ENCODE measurements at places on chromosomes 2 and 18. TPM values are rescaled to one million over a fixed set of nuclear protein-coding genes. Genes with fewer than 3 reads are reported as not detected.
A peak's percentile ranks its signal among the peaks of the same experiment; 100 is the strongest.

UGT1A6 gene
- 181 TPM for total RNA-seq

SCG2 gene
- not detected for total RNA-seq

RAX gene
- not detected for total RNA-seq

CCDC121 gene
- total RNA-seq, result 1.2 TPM

UPP2 gene
- 0.91 TPM for total RNA-seq

LYPD6B gene
- not detected for total RNA-seq

VRK2 gene
- total RNA-seq, result 8.5 TPM

UBE2E3 gene
- 23.4 TPM for total RNA-seq

DYTN gene
- total RNA-seq, result not detected

KCNIP3 gene
- 1.6 TPM for total RNA-seq

ERBB4 gene
- total RNA-seq, result 0.05 TPM

SPATA3 gene
- total RNA-seq, result not detected

PSD4 gene
- 60.3 TPM for total RNA-seq

TRIM43 gene
- not detected for total RNA-seq

DNA sequence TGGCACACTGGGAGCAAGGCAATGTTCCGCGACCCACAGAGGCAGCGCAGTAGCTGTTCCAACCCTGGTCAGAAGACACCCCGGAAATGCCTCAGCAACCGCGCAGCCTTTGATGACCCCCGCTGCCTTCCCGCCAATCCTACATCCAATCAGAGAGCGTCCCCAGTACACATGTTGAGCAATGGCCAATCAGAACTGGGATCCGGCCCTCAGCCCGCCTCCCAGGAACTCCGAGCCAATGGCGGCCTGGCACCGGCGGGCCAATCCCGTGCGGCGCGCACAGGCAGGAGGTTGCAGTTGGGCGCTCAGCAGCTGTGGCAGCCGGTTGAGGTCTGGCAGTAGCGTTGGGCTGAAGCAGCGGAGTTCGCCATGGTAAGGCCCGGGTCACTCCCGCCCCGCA, at the start of gene TUBA3D:
TUBA3D (plus strand) TSS at position 289 of the 400 bp plus-strand sequence; CDS start at position 370, 81 bp downstream.
- no peak for DNase-seq

DNA sequence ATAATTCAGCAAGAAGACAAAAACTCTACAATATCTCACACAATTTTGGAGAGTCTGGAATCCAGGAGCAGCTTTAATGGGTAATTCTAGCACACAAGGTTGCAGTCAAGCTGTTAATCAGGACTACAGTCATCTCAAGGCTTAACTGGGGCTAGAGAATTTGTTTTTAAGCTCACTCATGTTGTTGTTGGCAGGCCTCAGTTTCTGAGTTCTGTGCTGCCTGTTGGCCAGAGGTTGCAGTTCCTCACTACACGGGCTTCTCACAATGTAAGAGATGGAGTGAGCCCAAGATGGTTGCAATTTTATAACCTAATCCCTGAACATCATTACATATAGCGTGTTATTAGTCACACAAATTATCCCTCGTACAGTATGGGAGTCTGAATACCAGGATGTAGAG, 50.6 kb upstream of the TMEFF2 start:
- no peak for DNase-seq

GRCh38 chr18:54848121-54848520, 19.8 kb downstream of the RAB27B start:
- DNase-seq, result no peak

DNA sequence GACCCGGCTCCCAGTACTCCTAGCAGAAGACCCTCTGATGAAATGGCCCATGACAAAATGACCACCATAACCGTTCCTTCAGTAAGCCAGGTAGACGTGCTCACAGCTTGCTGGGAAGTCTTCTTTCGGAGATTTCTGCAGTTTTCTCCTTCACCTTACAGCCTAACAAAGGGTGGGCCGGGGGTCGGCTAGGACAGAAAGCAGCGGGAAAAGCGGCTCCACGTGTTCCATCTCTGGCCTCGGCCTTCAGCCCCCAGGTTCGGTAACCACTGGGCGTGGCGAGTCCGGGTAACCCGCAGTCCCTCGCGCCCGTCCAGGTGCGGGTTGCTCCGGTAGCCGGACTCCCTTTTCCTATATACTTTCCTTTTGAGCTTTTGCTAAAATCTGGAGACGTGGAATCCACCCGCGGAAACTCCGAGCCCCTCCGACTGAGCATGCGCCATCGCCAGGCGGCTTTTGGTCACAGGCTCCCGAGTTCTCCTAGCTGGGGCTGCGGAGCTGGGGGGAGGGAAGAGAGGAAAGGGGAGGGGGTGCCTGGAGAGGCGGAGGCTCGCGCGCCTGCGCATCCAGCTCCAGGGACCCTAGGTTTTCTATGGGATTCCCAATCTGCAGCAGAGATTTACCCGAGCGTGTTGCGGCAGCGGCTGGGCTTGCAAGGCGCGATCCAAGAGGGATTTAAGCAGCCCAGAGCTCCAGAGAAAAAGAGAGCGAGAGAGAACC, at the start of gene VSNL1:
VSNL1 (plus strand) TSS at position 604 of the 720 bp plus-strand sequence. CDS start 51,379 bp downstream, outside the sequence.
- peak; percentile 96 for DNase-seq

GRCh38 chr18:77113361-77114151, 19.0 kb downstream of the MBP start:
- peak; percentile 44 for DNase-seq

GRCh38 chr2:9675415-9676351, 44.9 kb upstream of the YWHAQ start:
- DNase-seq, result no peak

DNA sequence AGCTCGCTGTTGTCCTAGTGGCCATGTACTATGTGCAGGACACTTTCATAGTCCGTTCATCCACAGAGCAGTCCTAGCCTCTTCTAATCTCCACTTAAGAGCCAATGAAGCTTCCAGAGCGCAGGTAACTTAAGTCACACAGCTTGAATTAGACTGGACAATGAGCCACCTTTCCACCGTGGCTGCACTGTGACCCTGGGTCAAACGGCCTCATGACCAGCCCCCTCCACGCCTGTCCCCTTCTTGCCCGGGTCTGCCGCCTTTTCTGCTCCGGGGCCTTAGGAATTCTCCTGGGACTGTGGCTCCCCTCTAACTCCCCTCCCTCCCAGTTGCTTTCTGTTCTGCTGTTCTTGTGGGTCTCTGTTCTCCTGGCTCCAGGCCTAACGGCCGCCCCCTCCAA, 8.4 kb upstream of the PRKCE start:
- peak; percentile 51 for DNase-seq

GRCh38 chr2:48264627-48265026, 265.3 kb upstream of the STON1 start:
- no peak for DNase-seq

- DNase-seq, result no peak
Measured at GRCh38 chr2:232338759-232339106, 39.8 kb upstream of the ALPP start.

- no peak for DNase-seq
Measured at GRCh38 chr2:203662487-203662886, 44.0 kb upstream of the CD28 start.

DNA sequence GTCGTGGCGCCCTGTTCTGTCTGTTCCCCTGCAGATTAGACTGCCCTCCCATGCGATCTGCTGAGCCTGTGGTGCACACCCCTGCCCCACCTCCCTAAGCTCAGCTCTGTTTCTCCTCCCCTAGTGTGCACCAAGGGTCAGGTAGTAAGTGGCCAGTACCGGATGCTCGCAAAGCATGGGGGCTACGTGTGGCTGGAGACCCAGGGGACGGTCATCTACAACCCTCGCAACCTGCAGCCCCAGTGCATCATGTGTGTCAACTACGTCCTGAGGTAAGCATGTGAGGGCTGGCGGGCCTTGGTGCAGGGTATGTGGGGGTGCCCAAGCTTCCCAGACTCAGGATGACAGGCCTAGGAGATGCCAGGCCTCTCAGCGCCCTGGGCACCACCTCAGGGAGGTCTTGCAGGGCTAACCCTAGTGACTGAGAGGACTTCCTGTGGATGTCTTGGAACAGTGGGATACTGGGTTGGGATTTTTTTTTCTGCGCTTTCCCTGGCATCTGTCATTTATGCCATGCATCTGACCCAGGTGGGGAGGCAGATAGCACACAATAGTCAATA, 78.4 kb downstream of the EPAS1 start:
- no peak for DNase-seq

- DNase-seq, result no peak
Measured at GRCh38 chr18:58527952-58528287, 101.0 kb downstream of the ALPK2 start.

DNA sequence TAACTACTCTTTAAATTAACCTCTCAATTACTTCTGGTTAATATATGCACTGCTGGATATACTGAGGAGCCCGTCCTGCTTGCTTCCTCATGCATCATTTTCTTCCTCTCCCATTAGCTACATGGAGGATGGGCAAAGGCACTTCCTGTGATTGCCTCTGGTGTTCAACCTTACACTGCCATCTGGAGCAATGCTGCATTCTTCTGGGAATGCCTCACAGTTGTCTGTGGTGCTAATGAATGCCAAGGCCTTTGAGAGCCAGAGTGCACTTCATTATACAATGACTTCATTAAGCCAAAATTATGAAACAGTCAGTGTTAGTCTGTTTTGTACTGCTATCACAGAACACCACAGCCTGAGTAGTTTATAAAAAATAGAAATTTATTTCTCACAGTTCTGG, 134.8 kb upstream of the DOCK10 start:
- DNase-seq, result no peak

DNA sequence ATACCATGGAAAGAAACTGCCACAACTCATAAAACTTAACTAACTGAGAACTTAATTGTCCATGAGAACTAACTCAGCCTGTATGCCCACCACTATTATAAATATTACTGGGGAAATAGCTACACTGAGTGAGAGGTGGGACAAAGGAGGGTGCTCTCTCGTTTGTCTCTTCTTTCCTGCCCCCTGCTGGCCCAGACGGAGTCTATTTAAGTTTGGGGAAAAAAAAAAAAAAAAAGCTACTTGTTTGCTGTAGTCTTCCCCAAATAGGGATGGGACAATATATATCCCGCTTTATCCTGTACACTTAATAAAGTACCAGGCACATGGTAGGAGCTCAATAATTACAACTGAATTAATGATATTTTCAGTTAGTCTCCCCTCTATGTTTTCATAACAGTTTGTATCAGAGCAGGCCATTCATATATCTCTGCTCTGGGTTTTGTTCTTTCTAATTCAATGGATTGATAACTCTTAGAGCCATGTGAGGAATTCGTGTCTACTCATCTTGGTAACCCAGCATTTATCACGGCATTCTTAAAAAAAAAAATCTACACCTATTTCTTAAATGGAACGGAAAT, 647.6 kb upstream of the PKDCC start:
- no peak for DNase-seq

DNA sequence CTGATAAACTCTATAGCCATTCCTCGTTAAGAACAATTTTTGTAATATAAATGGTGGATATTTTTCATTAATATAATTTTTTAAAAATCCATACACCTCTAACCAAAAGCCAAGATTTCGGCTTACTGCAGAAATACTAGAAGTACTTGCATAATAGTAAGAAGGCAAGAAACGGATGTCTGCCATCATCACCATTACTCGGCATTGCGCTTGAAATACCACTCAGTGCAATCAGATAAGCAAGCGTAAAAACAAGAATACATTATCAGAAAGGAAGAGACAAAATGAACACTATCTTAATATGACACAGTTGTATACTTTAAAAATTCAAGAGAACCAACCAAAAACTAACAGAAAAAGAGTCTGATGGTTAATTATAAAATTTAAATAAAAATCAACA, 15.2 kb upstream of the BOLA3 start:
- DNase-seq, result no peak

DNA sequence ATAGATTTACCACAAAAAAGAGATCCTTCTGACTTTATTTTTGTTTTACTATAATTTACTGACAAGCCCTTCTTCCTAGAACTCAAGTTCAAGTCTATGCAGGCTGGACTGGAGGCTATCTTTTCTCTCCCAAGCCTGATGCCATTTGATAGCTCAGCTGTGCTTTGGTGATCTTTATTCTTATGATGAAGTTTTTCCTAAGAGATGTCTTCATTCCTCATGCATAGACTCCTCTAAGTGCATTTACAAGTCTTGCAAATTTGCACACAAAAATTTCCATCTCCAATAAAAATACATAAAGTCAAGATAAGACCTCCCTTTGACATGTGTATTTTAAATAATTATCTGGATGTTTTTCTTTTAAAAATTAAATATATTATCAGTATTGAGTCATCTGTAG, 167.4 kb upstream of the ETAA1 start:
- DNase-seq, result no peak

DNA sequence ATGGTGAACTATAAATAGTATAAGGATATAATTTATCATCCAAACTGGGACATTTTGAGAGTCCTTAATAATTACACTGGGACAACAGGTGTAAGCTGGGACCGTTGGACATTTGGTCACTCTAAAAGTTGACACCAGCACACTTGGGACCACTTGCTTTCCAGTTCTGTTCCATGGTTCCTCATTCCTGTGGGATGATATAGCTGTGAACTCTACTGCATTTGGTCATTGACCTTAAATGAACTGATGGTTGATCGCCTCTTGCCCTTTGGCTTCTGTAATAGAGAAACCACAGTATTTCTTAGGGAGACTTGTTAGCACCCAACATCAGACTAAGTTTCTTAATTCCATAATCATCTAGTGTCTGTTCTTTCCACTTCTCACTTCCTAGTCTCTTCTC, 46.7 kb downstream of the EML6 start:
- no peak for DNase-seq

- peak; percentile 80 for DNase-seq
Measured at GRCh38 chr18:9771261-9771976, 63.3 kb downstream of the RAB31 start.

- peak; percentile 48 for DNase-seq
Measured at GRCh38 chr2:240963065-240963867, 35.2 kb upstream of the SNED1 start.

GRCh38 chr2:152606081-152606480, 111.2 kb downstream of the PRPF40A start:
- no peak for DNase-seq

GRCh38 chr2:26521913-26522180, 43.9 kb upstream of the OTOF start:
- no peak for DNase-seq

DNA sequence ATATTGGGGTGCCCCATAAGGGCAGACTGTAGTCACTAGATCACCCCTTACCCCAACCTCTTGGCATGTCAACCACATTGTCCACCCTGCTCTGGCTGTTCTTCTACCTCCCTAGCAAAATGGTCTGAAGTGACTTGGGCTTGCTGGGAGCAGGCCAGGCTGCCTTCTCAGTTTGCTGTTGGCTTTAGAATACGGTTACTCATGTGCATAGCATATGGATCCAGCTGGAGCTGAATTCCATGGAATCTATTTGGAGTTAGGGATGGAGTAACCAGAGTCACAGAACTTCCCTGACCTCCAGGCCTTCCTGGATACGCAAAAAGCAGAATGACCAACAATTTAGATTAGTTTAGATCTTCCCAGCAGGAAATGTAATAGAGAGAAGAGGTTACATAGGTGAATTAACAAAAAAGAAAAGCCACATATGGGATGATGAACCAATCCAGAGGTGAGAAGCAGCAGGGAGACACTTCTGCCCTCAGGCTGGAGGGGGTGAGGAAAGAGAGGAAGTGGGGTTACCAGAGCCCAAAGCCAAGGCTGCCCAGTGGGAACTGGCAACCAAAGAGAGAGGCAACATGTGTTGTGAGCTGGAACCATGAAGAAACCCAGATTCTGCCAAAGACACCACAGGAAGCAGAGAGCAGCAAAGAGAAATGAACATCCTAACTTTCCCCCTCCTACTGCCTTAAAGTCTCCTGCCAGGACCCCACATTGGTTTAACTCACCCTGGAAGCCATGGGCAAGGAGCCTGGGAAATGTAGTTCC, 26.1 kb downstream of the PKDCC start:
- DNase-seq, result no peak

- peak; percentile 76 for DNase-seq
Measured at GRCh38 chr2:70141212-70141901, 49.5 kb downstream of the C2orf42 start.

- peak; percentile 47 for DNase-seq
Measured at GRCh38 chr2:50719837-50720696, 311.9 kb downstream of the NRXN1 start.

- DNase-seq, result no peak
Measured at GRCh38 chr2:32825291-32825712, 121.5 kb upstream of the LTBP1 start.
